ENCODE measurements at places on chromosomes 13 and 19.
A peak's percentile ranks its signal among the peaks of the same experiment; 100 is the strongest.

DNA sequence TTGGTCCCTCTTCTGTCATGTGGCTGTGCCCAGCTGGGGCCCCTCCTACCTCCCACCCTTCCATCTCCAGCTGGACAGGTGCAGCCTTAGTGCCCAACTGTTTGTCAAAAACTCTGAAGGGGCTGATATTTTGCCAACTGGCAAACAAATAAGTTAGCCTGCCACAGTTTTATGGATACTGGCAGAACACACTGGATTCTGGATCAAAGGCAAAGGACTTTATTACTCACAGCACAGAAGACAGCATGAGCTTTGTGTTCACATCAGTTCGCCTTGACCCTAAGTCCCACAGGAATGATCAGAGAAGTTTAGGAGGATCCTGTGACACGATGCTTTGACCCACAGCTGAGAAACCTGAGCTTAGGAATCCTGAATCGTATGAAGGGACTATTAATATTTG, 16.4 kb downstream of the KLK2 start:
- H3K4me1 ChIP-seq: no peaks in the 10 kb centered on the region
- no peak overlapping the region for H3K4me3 ChIP-seq
- no peaks in the 10 kb centered on the region for H3K36me3 ChIP-seq

DNA sequence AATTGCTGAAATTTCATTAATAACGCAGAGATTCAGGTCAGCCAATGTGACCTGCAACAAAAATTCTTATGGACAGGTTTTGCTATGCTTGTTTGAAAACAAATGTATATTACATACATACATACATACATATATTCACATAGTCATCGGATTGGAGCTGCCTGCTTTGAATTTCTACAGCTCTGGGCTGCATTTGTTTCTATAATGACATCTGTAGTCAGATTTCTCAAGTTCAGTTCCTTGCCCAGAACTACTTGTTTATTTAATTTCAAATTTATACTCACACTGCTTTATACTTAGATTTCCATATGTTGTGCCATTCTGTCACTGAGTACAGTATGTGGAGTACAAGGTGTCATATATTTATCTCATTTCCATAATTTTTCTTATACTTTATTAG, 2775.0 kb downstream of the PCDH9 start:
- H3K4me3 ChIP-seq: no peak overlapping the region
- no peaks in the 10 kb centered on the region for H3K27me3 ChIP-seq
- H3K36me3 ChIP-seq: no peaks in the 10 kb centered on the region
- no peak overlapping the region for H3K27ac ChIP-seq

DNA sequence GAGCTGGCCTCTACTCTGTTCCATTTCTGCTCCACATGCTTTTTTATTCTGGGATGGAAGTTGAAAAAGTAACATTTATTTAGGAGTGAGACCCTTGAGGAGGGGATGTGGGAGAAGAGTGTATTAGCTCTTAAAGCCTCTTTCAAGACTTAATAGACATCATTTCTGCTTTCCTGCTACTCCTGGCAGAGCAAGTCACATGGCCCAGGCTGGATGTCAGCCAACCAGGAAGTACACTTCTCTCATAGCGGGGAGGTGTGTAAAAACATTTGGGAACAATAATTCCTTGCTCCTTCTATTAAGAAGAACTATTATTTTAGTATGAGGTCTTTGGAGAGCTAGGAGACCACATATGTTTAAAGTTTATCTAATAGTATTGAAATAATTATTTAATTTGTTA, 40.6 kb upstream of the FAM216B start:
- H3K27me3 ChIP-seq: no peaks in the 10 kb centered on the region
- no peak overlapping the region for H3K4me3 ChIP-seq
- no peak overlapping the region for H3K27ac ChIP-seq
- peak; percentile 54 for DNase-seq
- H3K4me1 ChIP-seq: no peaks in the 10 kb centered on the region

- no peaks in the 10 kb centered on the region for H3K36me3 ChIP-seq
- no peaks in the 10 kb centered on the region for H3K4me1 ChIP-seq
- DNase-seq: no peak
- H3K27ac ChIP-seq: no peak overlapping the region
- no peaks in the 10 kb centered on the region for H3K27me3 ChIP-seq
- H3K4me3 ChIP-seq: no peak overlapping the region
Observed at GRCh38 chr19:49409441-49410029, 13.7 kb downstream of the PTH2 start.

DNA sequence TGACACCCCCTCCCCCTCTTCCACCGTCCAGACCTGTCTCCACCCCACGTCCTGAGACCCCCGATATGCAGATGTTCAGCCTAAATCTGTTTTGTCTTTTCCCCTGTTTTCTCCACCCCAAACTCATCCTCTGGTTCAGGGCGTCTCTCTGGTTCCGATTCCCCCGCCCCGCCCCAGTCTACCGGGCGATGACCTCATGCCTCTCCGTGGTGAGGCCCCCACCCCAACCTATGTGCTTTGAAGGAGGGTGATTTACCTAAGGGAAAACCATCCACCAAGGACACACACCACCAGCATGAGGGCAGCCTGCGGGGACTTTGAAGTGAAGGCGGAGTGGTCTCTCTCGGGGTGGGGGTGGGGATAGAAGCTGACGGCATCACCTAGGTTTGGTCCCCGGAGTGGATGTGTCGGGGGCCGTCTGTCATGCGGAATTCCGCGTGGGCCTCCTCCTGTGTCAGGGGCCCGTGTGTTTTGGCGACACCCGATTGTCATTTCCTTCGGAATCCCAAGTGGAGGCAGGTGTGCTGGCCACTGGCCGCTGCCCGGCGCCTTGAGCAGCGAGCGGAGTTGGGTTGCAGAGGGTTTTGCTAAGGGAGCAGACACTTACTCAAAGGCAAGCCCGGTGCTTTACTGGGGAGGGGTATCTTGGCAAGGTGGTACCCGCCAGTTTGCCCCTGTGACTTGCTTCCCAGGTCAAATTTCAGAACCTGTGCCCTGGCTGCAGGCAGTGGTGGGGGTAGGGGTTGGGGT, 1.4 kb downstream of the FZR1 start:
- no peaks in the 10 kb centered on the region for H3K36me3 ChIP-seq
- no peaks in the 10 kb centered on the region for H3K4me1 ChIP-seq

GRCh38 chr13:109408591-109409382, 377.6 kb downstream of the IRS2 start:
- H3K4me3 ChIP-seq: no peak overlapping the region
- H3K27ac ChIP-seq: no peak overlapping the region

GRCh38 chr13:26228096-26228495, 6.0 kb upstream of the RNF6 start:
- H3K4me1 ChIP-seq: no peaks in the 10 kb centered on the region
- no peak overlapping the region for H3K4me3 ChIP-seq
- no peaks in the 10 kb centered on the region for H3K36me3 ChIP-seq

DNA sequence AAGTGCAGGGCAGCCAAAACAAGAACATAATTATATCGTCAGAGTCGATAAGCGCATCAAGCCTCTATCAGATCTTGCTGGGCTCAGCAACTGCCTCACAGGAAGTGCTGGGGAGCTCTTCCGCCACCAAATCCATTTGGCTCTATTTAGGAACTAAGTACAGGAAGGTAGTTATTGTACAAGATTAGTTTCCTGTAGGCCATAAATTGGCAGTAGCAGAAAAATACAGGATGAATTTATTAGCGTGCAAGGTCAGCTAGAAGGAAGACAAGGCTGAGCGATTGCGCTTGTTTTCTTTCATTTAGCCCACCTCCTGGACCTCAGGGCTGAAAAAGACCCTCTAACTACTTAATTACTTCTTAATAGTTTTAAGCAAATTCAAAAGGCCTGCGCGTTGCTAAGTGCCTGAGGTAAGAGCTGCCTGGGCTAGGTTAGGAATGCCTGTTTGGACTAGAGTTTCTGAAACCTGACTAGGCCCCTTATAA, 118.5 kb downstream of the IRS2 start:
- no peaks in the 10 kb centered on the region for H3K4me1 ChIP-seq
- H3K27me3 ChIP-seq: no peaks in the 10 kb centered on the region
- H3K27ac ChIP-seq: no peak overlapping the region
- H3K4me3 ChIP-seq: no peak overlapping the region
- H3K36me3 ChIP-seq: no peaks in the 10 kb centered on the region
- no peak for DNase-seq

DNA sequence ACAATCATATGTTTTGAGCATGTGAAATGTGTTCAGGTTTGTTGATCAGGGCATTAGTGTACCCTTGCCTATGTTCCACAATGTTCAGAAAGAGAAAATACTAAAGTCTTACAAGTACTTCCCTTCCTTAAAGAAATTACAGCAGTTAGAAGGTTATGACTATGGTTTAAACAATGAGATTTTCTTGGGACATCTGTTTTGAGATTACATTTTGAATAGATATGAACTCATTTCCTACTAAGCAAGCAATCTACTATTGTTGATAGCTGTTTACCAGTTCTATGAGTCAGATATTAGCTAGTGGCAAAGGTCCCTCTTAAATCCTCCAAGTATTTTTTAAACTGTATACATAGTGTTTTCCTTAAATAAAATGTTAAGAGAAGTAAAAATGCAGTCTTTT, 241.3 kb downstream of the DACH1 start:
- H3K36me3 ChIP-seq: no peaks in the 10 kb centered on the region
- H3K27ac ChIP-seq: no peak overlapping the region
- no peak for DNase-seq
- H3K27me3 ChIP-seq: no peaks in the 10 kb centered on the region
- no peaks in the 10 kb centered on the region for H3K4me1 ChIP-seq
- H3K4me3 ChIP-seq: no peak overlapping the region

DNA sequence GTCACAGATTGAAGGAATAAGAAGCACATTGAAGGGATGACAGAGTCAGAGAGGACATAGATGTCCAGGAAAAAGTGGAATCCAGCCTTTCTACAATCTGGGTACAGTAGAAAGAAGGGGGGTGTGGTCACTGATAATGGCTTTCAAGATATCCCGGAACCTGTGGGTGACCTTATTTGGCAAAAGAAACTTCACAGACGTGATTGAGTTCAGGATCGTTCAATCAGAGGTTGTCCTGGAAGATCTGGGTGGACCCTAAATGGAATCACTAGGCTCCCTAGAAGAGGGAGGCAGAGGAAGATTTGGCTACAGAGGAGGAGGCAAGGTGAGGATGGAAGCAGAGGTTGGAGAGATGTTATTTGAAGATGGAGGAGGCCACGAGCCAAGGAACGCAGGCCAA, 13.0 kb upstream of the SYCN start:
- H3K36me3 ChIP-seq: no peaks in the 10 kb centered on the region
- DNase-seq: no peak
- no peak overlapping the region for H3K27ac ChIP-seq
- no peaks in the 10 kb centered on the region for H3K27me3 ChIP-seq
- no peaks in the 10 kb centered on the region for H3K4me1 ChIP-seq

- H3K27ac ChIP-seq: no peak overlapping the region
- H3K36me3 ChIP-seq: no peaks in the 10 kb centered on the region
- H3K4me1 ChIP-seq: peaks cover 8% of the 10 kb centered on the region
Observed at GRCh38 chr19:55255618-55256423, 3.0 kb downstream of the PPP6R1 start.

DNA sequence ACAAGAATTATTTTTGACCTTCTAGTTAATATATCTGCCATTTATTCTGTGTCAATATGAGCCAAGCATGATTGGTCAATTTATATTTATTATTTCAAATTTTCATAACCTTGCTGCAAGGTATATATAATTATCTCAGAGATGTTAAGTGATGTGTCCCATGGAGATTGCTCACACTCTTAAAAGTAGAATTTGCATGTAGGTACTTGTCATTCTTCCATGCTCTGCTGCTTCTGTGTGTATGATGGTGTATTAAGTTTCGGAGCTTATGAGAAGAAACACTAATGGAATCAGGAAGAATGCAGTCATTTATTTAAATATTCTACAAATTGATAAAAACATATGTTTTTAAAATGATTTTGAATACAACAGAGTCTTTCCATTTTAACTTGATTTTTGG, 586.8 kb upstream of the MIR17HG start:
- H3K4me3 ChIP-seq: no peak overlapping the region
- no peaks in the 10 kb centered on the region for H3K4me1 ChIP-seq
- H3K36me3 ChIP-seq: no peaks in the 10 kb centered on the region
- no peak for DNase-seq
